ENCODE measurements at places on chromosomes 3 and 15.

GRCh38 chr15:62430056-62430455, 265.0 kb upstream of the C2CD4B start:
- no peak for DNase-seq

GRCh38 chr3:39727415-39727814, 82.0 kb upstream of the MYRIP start:
- no peak for DNase-seq

DNA sequence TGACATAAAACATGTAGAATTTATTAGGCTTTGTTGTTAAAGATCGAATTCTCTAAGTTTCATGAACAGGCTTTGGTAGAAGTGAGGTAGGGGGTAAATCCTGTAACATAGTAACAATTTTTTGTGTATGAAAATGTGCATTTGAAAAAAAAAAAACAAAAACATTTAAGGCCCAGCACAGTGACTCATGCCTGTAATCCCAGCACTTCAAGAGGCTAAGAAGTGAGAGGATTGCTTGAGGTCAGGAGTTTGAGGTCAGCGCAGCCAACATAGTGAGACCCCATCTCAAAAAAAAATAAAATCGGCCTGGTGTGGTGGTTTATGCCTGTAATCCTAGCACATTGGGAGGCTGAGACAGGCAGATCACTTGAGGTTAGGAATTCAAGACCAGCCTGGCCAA, 26.8 kb upstream of the PPP4R2 start:
- DNase-seq = no peak

- DNase-seq = no peak
Observed at GRCh38 chr15:69731081-69731330, 278.4 kb downstream of the RPLP1 start.

GRCh38 chr3:98563661-98564281, 29.6 kb downstream of the CPOX start:
- no peak for DNase-seq

- no peak for DNase-seq
Observed at GRCh38 chr15:99180086-99180963, 69.1 kb downstream of the TTC23 start.

DNA sequence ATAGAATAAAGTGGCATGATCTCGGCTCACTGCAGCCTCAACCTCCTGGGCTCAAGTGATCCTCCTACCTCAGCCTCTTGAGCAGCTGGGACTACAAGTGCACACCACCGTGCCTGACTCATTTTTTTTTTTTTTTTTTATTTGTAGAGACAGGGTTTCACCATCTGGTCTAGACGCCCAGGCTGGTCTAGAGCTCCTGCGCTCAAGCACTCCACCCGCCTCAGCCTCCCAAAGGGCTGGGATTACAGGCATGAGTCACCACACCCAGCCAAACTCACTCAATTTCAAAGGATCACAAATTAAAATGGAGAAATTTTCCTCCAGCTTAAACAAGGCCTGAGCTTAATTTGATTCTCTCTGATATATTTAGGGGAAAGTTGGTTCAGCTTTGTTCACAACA, 27.3 kb upstream of the NMB start:
- no peak for DNase-seq

GRCh38 chr15:53872410-53872809, 105.8 kb upstream of the UNC13C start:
- DNase-seq = no peak

GRCh38 chr3:148329481-148330235, 368.0 kb upstream of the AGTR1 start:
- no peak for DNase-seq

DNA sequence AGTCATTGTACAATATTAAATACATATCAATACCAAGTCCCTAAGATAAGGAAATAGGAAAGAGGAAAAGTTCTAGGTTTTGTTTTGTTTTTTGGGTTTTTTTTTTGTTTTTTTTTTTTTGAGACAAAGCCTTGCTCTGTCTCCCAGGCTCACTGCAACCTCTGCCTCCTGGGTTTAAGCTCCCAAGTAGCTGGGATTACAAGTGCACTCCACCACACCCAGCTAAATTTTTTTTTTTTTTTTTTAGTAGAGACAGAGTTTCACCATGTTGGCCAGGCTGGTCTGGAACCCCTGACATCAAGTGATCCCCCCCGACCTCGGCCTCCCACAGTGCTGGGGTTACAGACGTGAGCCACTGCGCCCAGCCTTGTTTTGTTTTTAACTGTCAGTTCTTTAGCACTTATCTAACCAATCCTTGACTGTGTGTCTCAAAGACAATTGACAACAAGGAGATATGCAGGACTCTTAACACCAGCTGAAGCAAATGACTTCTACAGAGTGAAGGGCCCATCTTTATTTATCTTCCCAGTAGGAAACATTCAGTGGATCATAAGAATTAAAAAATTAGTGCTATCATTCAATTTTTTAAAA, 100.0 kb upstream of the RAP2B start:
- no peak for DNase-seq

DNA sequence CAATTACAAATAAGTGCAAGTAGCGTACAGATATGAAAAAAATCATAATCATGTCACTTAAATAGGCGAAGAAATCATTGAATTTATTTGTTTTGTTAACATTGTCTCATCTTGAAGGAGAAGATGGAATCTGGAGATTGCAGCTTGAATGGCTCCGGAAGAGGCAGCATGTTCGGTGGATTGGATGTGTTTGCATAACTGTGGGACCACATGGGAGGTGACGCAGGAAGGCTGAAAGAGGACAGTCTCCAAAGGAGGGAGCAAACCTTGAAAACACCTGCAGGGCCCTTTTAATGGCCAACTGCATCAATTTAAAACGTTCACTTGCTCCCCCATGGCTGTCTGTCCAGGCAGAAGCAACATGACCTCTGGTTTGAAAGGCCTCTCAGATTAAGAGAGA, 61.3 kb downstream of the CHL1 start:
- no peak for DNase-seq

DNA sequence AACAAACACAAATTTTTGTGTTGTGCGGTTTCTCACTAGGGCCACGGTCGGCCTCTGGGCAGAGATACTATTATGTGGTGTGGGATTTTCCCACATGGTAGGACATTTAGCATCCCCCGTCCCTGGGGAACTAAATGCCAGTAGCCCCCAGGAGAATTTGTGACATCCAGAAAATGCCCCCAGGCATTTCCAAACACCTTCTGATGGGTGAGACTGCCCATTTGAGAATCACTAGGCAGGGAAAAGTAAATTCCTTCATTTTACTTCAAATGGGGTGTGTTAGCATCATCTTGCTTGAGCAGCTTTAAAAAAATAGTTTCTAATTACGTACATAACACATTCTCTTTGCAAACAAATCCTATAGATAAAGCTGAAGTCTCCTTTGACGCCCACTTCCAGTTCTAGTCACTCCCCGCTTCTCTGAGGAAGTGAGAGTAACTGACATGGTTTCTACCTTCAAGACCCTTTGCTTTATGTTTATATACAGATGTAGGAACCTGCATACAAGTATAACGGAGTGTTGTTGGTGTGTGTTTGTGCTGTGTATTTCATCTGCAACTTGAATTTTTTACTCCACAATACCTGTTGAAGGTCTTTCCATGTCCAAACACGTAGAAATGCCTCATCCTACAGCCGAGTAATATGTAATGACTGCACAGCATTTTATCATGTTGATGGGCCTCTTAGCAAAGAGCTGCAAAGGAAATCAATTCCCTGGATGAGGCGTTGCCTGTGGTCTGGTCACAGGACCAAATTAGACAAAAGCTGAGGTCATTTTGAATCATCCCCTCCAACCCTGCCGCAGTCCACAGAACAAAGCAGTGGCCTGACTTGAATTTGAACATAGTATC, 31.4 kb upstream of the ZBTB38 start:
- no peak for DNase-seq

DNA sequence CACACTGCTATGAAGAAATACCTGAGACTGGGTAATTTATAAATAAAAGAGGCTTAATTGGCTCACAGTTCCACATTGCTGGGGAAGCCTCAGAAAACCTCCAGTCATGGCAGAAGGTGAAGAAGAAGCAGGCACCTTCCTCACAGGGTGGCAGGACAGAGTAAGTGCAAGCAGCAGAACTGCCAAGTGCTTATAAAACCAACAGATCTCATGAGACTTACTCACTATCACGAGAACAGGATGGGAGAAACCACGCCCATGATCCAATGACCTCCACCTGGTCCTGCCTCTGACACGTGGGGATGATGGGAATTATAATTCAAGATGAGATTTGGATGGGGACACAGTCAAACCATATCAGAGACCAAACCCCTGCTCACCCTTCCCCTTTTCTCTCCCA, 75.0 kb downstream of the TRIM69 start:
- no peak for DNase-seq

GRCh38 chr3:154758109-154758868, 321.8 kb upstream of the MME start:
- no peak for DNase-seq

GRCh38 chr3:71651625-71652024, 68.1 kb upstream of the FOXP1 start:
- no peak for DNase-seq

- DNase-seq = no peak
Observed at GRCh38 chr3:172137287-172138192, 98.2 kb downstream of the FNDC3B start.

- DNase-seq = no peak
Observed at GRCh38 chr3:73324203-73325155, 263.0 kb downstream of the EBLN2 start.

GRCh38 chr3:10552631-10552943, 47.2 kb upstream of the ATP2B2 start:
- DNase-seq = no peak

DNA sequence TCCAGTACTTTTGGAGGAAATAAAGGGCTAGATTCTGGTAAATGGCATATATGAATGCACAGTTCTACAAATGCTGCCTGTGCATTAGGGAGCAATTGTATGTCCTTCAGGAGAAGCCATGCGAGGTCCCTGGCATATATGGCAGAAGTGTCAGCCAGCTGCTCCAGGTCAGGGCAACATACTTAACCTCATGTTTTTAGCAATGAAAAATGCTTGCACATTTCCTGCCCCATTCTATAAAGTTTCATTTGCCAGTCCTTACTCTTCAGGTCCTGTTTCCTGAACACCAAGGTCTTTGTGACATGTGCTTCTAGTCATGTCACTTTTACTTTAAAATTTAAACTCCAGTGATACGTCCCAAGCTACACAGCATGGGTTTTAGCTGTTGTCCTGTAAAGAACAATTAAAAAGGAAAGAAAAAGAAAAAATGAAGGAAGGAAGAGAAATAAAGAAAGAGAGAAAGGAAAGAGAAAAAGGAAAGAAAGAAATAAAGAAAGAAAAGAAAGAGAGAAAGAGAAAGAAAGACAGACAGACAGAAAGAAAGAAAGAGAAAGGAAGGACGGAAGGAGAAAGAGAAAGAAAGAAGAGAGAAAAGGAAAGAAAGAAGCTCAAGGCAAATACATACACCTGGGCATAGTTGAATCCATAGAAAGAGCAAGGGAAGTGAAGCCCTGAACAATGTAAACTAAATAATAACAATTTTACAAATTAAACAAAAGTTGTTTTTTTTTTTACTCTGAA, 20.1 kb upstream of the PTX3 start:
- DNase-seq = no peak

DNA sequence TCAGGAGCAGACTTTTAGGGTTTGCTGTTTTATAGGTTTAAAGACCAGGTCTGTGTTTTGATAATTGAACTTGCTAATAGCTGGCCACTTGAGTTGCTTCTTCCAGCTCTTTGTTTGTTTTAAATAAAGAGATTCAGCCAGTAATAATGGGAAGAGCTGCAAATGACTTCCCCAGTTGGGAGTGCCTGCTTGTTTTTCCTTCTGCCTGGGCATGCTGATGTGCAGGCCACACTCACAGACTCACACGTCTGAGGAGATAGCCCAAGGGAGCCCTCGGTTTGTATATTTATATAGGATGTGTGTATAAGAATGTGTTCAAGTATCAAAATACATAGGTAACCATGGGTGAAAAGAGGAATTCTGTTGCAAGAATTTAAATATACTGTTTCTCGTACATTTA, 78.2 kb upstream of the BOC start:
- no peak for DNase-seq

GRCh38 chr3:172630316-172630715, 80.6 kb downstream of the NCEH1 start:
- no peak for DNase-seq

GRCh38 chr3:98536456-98537017, 4.8 kb downstream of the GPR15 start:
- DNase-seq = no peak

DNA sequence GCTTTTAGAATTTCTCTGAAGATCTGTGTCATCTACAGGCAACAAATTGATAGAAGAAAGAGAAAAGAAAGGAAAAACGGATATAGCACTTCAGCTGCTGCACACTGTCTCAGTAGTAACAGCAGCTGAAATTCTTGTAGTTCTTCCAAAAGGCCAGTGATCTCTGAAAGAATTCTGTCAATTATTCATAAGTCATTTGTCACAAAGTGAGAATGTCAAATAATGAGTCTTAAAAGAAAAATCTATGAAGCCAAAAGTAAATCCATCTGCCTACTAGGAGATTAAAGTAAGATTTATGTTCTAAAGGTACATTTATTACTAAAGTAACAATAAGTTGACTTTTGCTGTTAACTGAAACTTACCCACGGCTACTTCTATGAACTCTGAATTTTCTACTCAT, 24.6 kb downstream of the IFT80 start:
- DNase-seq = no peak

DNA sequence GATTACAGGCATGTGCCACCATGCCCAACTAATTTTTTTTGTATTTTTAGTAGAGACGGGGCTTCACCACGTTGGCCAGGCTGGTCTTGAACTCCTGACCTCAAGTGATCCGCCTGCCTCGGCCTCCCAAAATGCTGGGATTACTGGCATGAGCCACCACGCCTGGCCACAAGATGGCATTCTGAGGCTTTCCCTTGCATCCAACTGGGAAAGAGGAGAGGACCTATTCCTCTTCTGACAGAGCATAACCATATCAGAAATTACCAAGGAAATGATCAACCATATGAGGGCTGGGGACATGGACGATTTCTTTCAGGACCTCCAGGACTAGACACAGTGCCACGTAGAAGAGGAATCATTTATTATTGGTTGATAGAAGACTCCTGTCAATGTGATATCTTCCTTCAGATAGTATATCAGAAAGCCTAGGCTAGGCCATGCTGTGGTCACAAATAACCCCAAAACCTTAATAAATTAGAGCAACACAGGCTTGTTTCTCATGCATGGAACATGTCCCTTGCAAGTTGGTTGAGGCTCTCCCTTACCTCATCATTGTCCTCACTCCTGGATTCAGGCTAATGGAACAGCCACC, 372.3 kb upstream of the IL12A start:
- no peak for DNase-seq

- DNase-seq = no peak
Observed at GRCh38 chr15:55589287-55589686, 1.1 kb upstream of the PYGO1 start.

DNA sequence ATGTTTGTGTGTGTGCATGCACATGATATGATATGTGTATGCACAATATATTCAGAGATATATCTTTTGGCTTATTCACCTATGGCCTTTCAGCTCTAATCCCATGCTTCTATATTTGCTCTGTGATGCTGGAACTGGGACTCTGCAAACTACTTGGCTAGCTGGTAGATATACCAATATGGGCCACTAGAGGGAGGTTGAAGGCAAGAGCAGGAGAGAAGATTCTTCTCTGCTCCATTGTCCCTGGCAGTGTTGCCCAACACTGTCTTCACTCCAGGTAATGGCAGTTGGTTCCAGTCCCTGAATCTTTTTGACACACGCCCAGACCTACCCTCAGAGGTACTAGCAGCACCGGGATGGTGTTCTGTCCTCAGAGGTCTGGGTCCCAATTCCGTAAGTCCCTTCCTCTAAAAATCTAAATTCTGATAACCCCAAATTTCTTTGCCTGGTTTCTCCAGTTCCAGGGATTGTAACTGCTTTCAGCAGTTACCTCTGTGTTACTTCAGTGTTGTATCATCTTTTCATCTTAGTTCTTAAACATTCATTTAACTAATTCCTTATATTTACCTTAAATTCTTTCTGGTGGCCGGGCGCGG, 44.7 kb downstream of the GTPBP8 start:
- no peak for DNase-seq
